ENCODE measurements at places on chromosomes 6 and 20. TPM values are rescaled to one million over a fixed set of nuclear protein-coding genes. Genes with fewer than 3 reads are reported as not detected.

SCRT2 gene
- total RNA-seq = not detected

FAM184A gene
- 21.7 TPM for total RNA-seq

TRIM10 gene
- not detected for total RNA-seq

GPR6 gene
- not detected for total RNA-seq

STMND1 gene
- total RNA-seq = not detected

DEFB132 gene
- total RNA-seq = not detected

GID8 gene
- total RNA-seq = 24.5 TPM

GPR63 gene
- total RNA-seq = 0.76 TPM

NEDD9 gene
- total RNA-seq = 101 TPM

SLC22A1 gene
- 0.41 TPM for total RNA-seq

F13A1 gene
- total RNA-seq = 80.5 TPM

DAAM2 gene
- total RNA-seq = 67.6 TPM

GRCh38 chr6:33856655-33857054 is 52.9 kb upstream of the MLN start:
- no peak for DNase-seq

GRCh38 chr6:10316373-10316721 is 98.5 kb downstream of the TFAP2A start:
- no peak for DNase-seq

DNA sequence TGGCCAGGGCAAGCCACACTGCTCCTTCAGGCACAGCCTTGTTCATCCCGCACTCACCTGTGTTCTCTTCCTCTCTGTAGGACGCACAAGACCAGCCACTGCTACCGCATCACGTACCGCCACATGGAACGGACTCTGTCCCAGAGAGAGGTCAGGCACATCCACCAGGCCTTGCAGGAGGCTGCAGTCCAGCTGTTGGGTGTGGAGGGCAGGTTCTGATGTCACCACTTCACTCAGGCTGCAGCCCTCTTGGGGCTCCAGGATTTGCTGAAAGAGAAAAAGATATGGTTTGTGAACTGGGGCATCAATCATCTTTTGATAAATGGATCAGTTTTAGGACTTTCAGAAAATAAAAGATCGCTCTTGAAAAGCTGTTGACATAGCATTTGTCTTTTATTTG is 235.5 kb downstream of the NRN1 start:
- DNase-seq = no peak

- DNase-seq = peak; percentile 95
These were observed at the start of gene ZNF335 for GRCh38 chr20:45971675-45972499. Gene ZNF335, minus strand, starts transcription at chr20:45972203. Its CDS starts 793 bp downstream, at chr20:45971410.

- no peak for DNase-seq
These were observed 40.9 kb downstream of the NCOA7 start for GRCh38 chr6:125831659-125832058.

GRCh38 chr6:17574866-17575560 is 25.1 kb upstream of the FAM8A1 start:
- no peak for DNase-seq

GRCh38 chr6:169783971-169784820 is 32.8 kb downstream of the ERMARD start:
- no peak for DNase-seq

Measured in left lung (tissue), 14 donors.